ENCODE measurements at places on chromosomes 5 and 9.
A peak's percentile ranks its signal among the peaks of the same experiment; 100 is the strongest.

- DNase-seq = no peak
These were observed 15.8 kb downstream of the NEK6 start for GRCh38 chr9:124273427-124274160.

DNA sequence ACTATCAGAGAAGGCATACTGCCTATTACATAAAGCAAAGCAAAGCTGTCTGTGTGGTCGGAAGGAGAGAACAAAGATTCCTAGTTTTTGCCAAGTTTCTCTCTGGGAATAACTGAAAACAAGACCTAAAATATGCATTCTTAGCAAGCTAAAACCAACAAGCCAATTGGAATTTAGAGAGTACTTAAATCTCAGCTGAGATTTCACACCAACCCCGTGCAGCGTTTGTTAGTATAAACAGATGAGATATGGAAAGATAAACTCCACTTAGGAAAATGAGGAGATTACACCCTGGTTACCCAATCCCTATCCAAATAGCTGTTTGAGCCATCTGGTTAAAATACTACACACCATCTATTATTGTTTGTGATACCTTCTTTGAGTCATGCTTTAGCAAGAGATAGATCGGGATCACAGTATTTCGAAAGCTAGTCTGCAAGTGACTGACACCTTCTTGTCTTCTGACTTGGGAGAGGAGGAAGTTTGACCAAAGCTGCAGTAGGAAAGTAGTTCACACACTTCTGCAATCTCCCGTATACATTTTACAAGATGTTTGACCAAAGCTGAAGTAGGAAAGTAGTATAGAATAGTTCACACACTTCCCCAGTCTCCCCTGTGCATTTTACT lies 18.2 kb downstream of the FAF2 start:
- peak; percentile 69 for DNase-seq

DNA sequence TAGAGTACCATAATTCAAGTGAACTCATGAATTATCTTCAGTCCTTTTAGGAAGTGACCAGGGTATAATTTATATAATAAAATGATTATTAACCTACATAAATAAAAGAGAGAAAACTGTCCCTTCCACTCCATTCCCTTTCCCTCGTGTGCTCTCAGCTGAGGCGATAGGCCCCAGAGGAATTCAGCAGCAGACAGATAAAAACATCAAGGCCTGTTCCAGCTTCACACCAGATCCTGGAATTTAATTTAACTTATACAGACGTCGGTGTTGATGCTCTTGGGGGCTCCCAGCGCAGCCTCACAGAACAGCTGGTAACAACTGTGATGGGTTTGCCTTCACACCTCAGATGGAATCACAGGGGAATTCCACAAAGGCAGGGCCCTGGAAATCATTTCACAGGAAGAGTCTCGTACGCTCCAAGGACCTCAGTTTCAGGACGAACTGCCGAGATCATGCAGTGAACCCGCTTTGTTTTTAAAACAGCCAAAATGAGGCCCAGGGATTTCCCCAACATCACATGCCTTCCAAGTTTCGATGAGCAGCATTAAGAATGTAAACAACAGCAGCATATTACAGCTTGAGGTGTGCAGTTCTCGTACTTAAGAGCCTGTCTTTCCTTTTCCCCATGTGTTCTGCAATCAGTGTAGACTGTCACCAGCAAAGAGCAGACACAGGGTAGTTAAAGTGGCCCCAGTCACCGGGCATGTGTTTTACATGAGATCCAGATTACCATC lies 73.6 kb upstream of the ALDH1B1 start:
- DNase-seq = no peak

DNA sequence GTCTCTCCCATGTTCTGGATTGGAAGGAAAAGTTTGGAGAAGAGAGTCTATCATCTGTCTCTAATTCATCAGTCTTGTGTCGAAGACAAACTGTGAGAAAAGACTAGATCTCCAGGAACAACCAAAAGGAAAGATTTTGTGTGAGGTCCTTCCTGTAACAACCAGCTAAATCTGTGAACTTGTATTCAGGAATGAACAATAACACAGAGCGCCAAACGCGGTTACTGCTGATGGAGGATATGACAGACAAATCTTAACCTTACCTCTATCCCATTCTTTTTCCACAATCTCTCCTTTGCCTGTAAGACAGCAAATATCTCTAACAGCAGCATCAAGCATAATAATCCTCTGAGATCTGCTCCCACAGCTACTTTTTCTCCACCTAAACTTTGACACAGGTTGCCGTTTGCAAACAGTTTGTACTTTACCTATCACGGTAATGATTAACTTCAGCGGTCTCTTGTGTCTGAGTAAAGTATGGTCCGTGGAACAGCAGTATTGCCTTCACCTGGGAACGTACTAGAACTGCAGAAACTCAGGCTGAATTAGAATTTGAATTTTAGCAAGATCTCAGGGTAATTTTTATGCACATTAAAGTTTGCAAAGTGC lies 387.6 kb downstream of the ELAVL2 start:
- no peak for DNase-seq

GRCh38 chr5:177194268-177194667 lies 60.7 kb downstream of the NSD1 start:
- no peak for DNase-seq

DNA sequence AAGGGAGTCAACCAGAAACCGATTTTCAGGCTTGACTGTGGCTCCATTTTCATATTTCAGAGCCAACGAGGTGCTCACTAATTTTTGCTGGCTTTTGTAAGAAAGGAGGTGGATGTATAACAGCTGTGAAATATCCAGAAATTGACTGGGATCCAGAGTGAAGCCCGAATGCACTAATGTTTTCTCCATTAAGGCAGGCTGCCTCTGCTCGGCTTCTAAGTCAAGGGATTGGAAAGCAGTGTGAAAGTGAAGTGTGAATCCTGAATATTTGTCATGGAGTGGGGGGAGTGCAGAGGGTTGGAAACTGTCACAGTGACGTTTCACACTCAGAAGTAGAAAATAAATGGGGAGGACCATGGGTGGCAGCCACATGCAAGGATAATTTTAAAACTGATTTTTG lies 237.4 kb downstream of the GOLPH3 start:
- no peak for DNase-seq

GRCh38 chr9:69118656-69119055 lies 55.4 kb upstream of the TJP2 start:
- no peak for DNase-seq

DNA sequence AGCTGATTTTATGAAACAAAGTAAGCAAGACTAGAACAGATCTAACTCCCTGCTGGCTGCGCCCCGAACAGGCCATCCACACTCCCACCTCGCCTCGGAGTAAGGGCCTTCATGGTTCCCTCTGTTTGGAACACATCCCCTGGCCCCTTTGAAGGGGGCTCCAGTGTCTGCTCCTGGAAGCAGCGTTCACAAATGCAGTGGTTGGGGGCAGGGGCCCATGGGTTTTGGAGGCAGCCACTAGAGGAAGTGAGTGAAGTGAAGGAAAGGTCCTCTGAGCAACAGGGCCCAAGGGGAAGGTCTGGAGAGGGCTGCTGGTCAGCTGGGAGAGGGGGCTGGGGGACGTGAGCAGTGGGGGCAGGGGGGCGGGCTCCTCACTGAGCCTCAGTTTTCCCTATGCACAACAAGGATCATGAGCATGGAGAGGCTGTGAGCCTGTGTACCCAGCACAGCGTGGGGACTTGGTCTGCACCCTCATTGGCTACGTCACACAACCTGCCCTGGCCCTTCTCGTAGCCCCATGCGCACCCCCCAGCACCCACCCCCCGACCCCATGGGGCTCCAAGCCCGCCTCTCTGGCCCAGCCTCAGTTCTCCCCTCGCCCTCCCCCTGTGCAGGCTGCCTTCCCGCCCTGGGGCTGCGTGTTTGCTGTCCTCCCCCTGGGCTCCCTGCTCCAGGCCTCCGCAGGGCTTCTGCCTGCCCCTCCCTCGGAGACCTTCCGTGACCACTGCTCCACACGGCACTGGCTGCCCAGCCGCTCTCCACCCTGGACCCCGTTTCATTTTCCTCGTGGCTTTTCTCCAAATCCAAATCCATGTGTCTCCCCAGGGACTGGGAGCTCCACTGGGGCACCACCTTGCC lies 39.5 kb downstream of the RASGEF1C start:
- no peak for DNase-seq

GRCh38 chr5:145908206-145908960 lies 28.0 kb upstream of the SH3RF2 start:
- no peak for DNase-seq

DNA sequence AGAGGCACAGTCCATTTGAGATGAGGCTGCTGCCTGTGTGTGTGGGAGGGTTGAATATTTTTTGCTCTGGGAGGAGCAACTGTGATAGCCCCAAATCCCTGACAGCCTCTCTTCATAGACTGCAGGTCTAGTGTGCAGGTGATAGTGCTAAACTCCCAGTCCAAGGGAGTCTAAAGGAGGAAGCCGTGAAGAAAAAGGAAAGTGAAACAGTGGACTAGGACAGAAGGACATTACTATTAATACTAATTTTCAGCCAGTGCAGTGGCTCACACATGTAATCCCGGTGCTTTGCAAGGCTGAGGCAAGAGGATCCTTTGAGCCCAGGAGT lies 295.0 kb downstream of the PDE4D start:
- DNase-seq = no peak

- no peak for DNase-seq
These were observed 643.7 kb upstream of the ACO1 start for GRCh38 chr9:31740705-31741104.

- no peak for DNase-seq
These were observed 57.0 kb upstream of the ABCA1 start for GRCh38 chr9:104984948-104985347.

GRCh38 chr5:4896328-4896727 lies 243.8 kb upstream of the ADAMTS16 start:
- no peak for DNase-seq

DNA sequence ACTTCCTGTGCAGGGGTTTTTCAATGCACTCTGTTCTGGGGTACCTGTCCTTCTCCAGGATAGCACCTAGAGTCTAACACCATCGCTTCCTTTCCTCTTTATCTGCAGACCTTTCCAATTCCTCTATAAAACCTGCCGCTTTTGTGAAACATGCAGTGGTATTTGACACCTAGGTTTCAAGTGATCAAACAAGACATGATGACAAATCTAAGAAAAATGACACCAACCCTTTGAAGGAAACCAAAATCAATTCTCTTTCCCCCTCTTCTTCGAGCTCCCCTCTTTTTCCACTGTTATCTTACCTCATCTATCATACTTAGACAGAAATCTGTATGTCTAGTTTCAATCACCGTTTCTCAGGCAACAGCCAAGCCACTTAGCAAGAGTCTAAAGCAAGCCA lies 25.6 kb upstream of the RANBP17 start:
- DNase-seq = no peak

DNA sequence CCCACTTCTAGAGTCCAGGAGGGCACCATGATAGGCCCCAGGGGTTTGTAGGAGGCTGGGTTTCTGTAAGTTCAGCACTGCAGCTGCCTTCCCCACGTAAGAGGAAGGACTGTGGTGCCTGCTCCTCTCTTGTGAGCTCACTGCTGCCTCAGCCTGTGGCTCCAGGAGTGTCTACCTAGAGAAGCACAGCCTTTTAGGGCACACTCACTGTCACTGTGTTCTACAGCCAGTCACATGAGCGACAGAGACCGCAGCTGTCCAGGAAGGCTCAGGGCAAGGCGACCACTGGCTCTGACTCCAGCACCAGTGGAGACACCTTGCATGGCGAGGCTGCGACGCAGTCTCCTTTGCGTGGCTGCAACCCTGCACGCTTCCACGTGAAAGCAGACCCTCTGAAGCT lies 72.8 kb downstream of the OTULIN start:
- no peak for DNase-seq

DNA sequence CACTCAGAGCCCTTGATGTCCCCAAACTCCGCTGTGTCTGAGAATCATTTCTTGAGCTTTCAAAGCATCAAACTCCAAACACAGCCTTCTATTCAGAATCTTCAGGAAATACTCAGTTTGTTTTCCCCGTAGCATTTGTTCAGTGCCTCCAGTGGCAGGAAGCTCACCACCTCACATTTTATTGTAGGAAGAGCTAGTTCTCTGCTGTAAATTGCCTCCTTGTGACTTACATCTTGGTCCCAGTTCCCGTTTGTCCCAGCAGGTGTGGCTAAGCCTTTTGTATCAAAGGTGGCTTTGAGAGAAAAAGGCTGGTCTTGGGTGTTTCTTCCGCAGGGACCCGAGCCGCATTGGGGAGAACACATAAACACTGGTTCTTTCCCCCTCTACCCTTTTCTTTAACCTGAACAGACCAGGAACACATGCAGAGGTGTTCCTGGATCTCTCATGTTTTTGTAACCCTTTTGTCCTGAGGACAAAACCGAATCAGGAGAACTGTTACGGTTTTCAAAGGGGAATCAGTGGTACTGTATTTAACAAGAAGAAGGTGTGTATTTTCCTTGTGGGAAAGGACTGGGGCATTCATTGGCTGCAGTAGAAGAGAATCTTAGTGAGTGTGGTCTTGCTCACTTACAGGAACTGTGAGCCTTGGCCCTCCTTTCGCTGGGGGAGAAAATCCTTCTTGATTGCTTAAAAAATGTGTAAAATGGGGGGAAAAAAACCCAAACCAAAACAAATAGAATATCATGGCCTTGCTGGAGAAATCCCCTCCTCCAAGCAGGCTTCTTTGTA lies 1.9 kb downstream of the OSMR start:
- no peak for DNase-seq

DNA sequence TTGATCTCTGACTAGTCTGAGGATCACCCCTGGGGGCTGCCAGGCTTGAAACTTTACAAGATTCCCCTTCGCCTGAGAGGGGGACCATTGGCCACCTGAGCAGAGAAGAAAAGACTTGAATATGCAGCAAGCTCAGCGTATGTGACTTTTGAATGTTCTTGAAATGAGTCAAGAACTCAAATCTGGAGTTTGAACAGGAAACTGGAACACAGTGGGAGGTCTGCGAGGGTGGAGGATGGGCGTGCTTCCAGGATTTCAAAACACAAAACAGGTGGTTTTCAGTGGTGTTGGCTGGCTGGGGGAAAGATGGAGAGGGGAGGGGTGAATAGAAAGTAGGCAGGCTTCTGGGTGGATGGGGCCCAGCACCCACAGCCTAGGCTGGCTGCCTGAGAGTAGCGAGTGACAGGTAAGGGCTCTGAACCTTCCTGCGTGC lies 40.6 kb downstream of the TMEM174 start:
- no peak for DNase-seq

DNA sequence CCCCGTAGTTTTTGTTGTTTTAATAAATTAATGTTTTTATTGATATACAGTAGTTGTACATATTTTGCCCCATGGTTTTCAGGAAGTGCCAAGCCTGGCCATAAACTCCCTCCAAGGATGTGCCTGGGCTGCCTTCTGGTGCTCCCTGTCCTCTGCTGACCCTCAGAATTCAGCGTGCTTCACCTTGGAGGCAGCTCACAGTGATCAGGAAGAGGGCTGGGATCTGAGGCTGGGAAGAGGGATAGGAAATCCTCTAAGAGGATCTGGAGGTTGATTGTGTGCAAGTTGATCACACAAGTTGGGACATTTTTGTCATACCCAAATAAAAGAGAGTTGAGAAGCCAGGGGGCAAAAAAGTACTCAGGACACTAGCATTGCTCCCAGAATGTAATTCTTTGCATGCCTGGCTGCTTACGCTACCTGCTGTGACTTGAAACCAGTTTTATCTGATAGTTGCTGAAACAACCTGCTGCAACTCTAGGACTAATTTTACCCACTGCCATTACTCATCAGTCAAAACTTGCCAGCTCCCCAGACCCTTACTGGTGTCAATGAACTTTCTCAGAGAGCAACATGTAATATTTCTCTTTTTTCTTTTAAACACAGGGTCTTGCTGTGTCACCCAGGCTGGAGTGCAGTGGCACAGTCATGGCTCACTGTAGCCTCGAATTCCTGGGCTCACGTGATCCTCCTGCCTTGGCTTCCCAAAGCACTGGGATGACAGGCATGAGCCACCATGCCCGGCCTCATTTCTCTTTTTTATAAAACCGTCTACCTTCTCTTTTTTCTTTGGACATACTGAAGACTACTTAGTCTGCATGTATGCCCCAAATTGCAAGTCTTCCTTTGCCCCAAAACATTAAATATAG lies 29.0 kb downstream of the PDE6A start:
- no peak for DNase-seq

- no peak for DNase-seq
These were observed 165.0 kb upstream of the ZNF462 start for GRCh38 chr9:106697750-106698502.
